NCI-H774 (cell line): ENCODE measurements at places on chromosomes 4 and X.

GRCh38 chr4:80097400-80098177, 24.6 kb upstream of the ANTXR2 start:
- no peak for DNase-seq

- no peak for DNase-seq
These were observed 69.2 kb downstream of the CRMP1 start for GRCh38 chr4:5823542-5824211.

DNA sequence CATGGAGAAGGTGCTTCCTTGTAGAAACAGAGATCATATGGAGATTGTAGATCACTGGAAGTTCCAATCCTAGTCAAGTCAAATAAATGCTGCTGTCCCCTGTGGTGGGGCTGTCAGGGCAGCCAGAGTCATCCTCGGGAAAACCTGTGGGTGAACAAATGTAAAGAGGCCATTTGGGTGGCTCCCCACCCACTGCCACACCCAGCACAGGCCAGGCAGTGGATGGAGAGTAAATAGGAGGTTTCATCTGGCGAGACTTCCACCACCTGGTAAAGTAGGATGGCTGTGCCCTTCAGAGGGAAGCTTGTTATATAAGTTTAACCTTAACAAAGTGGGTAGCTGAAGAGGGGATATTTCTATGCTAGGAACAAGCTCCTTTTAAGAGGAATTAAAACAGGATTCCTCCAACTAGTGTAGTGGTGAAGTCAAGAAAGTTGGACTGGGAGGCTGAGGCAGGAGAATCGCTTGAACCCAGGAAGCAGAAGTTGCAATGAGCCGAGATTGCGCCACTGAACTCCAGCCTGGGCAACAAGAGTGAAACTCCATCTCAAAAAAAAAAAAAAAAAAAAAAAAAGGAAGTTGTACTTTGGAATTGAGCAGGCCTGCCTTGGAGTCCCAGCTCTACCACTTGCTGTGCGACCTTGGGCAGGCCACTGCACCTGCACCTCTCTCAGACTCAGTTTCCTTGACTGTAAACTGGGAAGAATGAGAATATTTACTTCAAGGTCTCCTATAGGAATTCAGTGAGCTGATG, 273.7 kb downstream of the PTTG2 start:
- DNase-seq: no peak

GRCh38 chr4:155025762-155026457, 182.5 kb upstream of the NPY2R start:
- DNase-seq: no peak

DNA sequence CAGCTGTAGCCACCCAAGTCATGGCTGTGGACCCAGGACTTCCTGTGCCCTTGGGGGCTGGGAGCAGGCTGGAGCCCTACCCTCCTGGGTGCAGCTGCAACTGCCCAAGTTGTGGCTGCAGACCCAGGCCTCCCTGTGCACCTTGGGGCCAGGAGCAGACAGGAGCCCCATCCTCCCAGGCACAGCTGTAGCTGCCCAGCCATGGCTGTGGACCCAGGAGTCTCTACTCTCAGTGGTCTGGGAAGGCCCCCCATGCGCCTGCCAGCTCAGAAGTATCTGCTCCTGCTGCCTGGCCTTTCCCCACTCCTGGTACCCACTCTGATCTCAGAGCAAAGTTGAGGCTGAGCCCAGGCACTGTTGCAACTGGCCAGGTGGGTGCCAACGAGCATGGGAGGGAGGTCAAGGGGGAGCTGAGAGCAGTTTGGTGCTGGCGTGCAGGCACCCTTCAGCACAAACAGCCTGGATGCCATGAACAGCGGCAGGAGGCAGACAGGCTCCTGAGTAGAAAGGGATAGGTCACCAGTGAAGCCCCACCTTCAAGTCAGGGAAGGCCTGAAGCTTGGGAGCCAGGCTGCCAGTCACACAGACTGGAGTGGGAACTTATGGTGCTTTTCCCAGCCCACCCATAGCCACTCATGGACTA, 21.5 kb downstream of the PRRG1 start:
- no peak for DNase-seq

- DNase-seq: no peak
These were observed 6.1 kb upstream of the SH3D19 start for GRCh38 chr4:151331276-151332042.

DNA sequence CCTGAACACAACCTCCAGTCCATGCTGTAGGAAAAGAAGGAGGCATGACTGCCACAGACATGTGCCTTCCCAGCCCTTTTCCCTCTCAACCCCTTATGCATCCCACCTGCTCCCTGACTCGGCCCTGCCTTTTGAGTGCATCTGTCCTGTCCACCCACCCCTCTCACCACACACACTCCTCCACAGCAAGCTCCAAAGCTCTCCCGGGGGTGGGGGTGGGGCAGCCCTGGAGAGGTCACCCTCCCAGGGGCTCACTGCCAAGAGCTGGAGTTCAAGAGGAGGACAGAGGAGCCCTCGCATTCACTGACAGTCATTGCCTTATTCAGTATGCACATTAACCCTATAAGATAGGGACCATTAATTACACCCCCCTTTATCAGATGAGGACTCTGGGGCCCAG, 46.6 kb upstream of the MAMLD1 start:
- DNase-seq: no peak
